Activated gamma-delta T cell treated with Interleukin-2 at 50 U/mL for 16 hours (primary cell): ENCODE measurements at places on chromosomes 12 and 14.

DNA sequence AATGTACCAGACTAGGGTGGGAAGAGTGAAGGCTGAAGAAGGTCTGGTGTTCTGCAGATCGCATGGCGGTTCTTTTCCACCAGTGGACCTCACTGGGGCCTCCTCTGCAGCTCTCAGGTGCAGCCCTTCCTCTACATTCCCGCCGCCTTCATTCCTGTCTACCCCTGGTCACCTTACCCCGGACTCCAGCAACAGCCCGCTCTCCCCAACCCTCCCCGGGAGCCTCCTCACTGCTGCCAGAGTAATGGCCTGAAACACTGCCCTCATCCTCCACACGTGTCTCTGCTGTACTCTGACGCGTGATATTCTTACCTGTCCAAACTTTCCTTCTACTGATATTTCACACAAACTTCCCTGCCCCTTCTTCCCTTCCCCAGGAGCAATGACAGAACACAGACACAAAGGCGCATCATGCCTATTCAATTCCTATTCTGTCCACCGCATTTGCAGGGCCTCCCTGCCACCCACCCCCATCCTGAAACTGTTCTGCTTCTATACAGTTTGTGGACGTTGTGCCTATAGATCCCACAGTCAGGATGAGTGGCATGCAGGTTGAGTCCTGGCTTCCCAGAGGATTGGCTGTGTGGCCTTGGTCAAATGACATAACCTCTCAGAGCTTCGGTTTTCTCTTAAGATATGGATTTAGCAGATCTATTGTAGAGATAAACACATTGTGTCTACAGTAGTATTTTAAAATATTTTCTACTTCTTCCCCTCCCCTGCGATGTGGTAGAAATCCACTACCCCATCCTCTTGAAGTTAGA, 1.7 kb upstream of the NUAK1 start:
- DNase-seq = no peak

DNA sequence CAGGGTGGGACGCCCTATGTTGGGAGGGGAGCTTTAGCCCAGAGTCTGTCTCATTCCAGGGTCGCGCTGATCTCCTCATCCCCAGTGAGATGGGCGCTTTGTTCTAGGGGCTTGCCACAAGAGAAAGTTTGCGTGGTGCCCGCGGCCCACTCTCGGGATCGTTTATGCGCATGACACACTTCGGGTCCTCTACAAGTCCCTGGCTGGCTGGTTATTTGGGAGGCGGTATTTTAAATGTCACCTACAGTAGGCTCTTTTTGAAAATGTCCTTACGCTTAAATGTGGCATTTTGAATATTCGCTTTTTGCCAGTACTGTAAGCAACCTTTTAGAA, 541 bp downstream of the GOLT1B start:
- DNase-seq = no peak

DNA sequence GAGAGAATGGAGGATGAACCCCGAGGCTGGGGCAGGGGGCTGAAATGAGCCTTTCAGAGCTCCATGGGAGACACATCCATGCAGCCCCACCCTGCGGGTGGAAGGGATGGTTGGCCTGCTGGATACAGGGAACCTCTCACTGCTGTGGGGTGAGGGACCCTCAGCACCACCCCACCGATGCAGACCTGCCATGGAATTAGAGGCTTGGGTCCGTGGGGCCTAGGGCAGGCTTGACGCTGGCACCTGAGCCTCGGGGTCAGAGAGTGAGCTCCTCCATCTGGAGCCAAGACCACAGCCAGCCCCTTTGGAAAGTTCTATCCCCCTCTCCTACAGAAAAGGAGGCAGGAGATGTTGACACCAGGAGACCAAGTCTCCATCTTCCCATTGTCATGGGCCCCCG, 7.4 kb upstream of the KRT74 start:
- no peak for DNase-seq

DNA sequence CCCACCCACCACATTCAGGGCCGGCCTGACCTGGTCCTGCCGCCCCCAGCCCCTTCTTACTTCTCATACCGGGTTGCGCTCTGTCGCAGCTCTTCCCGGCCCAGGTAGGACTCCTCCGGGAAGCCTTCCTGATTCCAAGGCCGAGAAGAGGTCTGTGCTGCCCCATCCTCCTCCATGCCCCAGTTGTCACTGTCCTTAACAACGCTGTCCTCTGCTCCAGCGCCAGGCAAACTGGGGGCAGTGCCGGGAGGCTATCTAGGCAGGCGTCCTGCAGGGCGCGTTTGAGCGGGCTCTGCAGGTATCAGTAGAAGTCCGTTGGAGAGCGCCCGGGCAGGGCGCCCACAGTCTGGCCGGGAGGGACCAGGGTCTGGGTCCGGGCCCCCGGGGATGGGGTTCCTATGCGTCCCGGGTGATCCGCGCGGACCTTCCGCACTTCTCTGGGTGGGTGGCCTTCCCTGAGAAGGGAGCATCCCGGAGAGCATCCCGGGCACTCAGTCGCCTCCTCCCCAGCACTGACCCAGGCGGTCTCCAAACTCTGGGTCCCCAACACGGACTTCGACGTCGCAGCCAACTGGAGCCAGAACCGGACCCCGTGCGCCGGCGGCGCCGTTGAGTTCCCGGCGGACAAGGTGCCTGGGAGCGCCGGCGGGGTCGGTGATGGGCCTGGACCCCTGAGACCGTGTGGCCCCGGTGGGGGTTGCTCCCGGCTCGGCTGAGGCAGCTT, 900 bp downstream of the AMN start:
- no peak for DNase-seq

DNA sequence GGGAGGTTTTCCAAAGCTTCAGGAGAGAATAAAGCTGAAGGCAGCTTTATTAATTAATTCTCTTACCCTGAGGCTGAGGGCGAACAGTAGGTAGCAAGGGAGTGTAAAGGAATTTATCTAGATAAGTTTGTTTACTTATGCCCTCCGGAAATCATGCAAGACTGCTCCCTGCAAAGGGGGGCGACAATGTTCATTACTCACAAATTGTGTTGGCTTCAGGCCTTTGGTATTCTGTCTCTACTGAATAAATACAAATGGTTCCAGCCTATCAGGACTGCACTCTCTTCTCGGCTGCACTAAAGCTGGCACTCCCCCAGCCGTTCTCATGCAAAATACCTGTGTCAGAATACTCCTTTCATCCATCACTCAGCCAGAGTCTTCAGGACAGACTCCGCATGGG, 120.8 kb downstream of the PPHLN1 start:
- DNase-seq = no peak

DNA sequence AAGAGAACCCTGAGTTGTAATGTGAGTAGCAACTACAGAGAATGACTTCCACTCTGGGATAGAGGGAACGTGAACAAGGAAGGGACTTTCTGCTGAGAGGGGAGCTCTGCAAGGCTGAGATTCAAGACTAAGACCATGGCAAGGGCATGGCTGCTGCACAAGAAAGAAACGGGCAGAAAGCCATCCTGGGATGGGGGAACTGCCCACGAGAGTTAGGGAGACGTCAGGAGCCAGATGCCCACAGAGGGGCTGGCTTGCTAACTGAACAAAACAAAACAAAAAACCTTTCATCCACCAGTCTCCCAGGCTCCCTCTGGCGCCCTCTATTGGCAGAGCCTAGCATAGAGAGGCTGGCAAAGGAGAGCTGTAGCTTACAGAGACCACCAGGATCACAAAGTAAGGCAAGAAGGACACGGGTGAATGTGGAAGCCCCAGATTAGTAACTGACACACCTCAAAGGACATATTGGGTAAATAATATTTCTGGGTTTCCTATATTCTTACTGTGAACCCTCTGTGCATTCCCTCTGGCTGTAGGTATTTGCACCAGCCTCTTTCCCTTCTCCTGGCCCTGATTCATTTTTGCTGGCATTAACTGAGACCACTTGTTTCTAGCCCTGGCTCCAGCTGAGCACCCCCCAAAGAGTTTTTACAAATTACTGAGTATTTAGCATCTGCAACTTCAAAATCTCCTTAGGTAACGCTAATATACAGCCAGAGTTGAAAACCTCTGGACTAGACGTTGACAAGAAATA, 338.3 kb downstream of the EMP1 start:
- peak; percentile 4 for DNase-seq

GRCh38 chr12:78392918-78393317, 471.7 kb upstream of the SYT1 start:
- DNase-seq = no peak

- no peak for DNase-seq
Measured at GRCh38 chr12:128727461-128727860, 96.3 kb downstream of the SLC15A4 start.

GRCh38 chr14:96626916-96627315, 124.7 kb downstream of the PAPOLA start:
- no peak for DNase-seq

DNA sequence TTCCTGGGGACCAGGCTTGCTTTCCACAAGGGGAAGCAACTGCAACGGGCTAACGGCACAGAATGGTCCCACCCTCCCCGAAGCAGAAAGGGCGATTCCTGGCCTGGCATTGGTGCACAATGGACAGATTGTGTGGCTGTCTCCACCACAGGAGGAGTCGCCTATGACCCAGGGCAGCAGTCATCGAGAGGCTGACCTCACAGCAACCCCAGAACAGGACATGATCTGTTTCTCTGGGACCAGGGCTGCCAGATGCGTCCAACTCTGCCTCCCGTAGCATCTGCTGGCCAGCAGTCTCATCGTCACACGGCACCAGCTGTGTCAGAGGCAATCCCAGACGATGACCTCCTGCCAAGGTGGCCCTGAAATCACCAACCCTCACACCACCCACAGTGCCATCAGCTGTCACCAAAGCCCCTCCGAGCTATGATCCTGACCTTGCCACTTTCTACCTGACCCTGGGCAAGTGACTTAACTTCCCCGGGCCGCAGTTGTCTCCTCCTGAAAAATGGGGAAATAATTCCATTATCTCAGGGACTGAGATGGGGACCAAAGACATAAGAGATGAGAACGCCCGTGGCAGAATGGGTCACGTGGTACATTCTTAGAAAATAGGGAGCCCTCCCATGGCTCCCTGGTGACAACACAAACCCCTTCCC, 86.7 kb downstream of the CHGA start:
- no peak for DNase-seq

- DNase-seq = peak; percentile 9
Measured at GRCh38 chr12:68259318-68259940, 6.0 kb upstream of the IL22 start.

DNA sequence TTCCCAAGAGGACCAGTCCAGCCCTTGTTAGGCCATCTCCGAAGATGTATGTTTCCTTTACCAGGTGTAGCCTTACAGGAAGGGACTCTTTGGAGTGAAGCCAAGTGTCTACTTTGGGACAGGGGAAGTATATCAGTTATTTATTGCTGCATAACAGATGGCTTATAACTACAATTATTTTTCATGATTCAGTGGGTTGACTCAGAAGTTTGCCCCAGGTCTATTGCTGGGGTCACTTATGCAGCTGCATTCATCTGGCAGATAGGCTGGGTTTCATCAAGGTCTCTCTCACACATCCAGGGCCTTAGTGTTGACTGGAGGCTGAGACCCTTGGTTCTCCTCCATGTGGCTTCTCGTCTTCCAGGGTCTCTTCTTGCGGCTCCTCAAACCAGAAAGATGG, 170.1 kb downstream of the NRXN3 start:
- no peak for DNase-seq

- DNase-seq = no peak
Measured at GRCh38 chr12:48340943-48341342, 9.8 kb downstream of the ZNF641 start.

DNA sequence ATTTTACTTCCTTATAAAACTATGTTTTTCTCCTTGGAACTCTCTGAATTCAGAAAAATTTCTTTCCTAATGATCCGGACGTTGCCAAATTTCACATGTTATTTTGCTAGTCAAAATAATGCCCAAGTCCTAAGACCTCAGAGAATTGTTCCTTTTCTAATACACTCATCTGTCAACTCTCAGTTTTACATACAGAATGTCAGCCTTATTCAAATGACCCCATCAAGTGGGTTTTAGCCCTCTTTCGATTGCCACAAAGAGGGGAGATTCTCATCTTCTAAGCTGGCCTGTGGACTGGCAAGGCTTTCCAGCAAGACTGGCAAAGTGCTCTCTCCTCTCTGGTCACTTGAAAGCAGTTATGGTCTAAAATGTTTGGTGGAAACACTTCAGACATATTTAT, 99.3 kb upstream of the GPHB5 start:
- DNase-seq = no peak

GRCh38 chr14:68817506-68818212, 24.8 kb upstream of the ZFP36L1 start:
- DNase-seq = no peak

DNA sequence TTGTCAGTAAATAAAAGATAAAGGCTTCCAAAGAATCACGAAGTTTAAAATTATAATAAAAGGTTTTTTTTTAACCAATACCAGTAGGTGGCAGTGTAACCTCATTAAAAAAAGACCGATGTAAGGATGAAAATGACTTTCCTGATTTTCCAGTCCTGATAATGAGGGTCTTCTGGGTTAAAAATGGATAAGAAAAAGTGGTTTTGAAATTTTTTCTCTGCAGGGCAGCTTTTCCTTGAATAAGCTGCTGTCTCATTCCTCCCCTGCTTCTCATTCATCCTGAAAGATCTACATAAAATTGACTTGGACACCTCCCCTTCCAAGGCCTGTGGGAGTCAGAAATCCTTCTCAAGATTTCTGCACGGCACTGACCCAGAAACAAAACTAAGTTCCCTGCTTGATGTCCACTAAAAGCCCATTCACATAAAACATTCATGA, 58.9 kb upstream of the FBXO33 start:
- DNase-seq = no peak

DNA sequence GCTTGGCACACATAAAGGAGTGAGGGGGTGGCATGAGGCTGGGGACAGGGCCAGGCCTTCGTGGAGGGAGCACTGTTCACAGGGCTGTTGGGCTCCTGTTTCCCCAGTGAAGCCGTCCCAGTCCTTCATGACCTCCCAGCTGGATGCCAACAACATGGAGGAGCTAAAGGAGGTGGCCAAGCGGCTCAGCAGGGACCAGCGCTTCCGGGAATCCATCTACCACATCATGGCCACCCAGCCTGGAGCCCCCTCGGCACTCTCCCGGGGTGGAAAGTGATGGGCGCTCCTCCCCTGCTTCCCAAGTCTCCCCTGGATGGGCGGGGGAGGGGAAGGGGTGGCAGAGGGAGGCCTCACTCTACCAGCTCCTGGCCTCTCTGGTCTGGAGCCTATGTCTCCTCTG, 43.6 kb downstream of the PLEKHD1 start:
- DNase-seq = no peak

GRCh38 chr14:68412505-68413465, 380.1 kb downstream of the ZFP36L1 start:
- DNase-seq = no peak

- DNase-seq = no peak
Measured at GRCh38 chr12:38911611-38912010, 6.2 kb upstream of the CPNE8 start.

DNA sequence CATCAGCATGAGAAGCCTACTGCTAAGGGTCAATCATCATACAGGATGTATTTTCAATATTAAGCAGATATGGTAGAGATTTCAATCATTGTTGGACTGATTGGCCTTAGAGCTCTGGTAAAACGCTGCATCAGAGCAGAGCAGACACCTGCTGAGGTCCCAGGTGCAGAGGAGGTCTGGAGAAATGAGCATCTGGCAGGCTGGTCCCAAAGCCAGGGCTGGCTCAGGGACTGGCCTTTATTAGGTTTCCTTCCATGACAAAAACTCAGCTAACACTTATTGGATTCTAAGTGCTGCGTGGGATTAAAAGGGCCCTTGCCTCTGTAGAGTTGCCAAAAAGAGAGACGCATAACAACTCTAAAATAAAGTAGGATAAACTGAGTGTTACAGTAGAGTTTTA, 29.7 kb downstream of the AKAP6 start:
- no peak for DNase-seq
